ENCODE measurements at places on chromosomes 13 and 19. TPM values are rescaled to one million over a fixed set of nuclear protein-coding genes. Genes with fewer than 3 reads are reported as not detected.

Gene ERFL
- total RNA-seq = 1.6 TPM

Gene PSG6
- not detected for total RNA-seq

Gene PKN1
- 117 TPM for total RNA-seq

- DNase-seq = no peak
- H3K27ac ChIP-seq = peak overlapping the region; percentile 23
- peaks cover 2% of the 10 kb centered on the region for H3K27me3 ChIP-seq
- peaks cover 44% of the 10 kb centered on the region for H3K4me1 ChIP-seq
- peak overlapping the region; percentile 26 for H3K4me3 ChIP-seq
- H3K36me3 ChIP-seq = no peaks in the 10 kb centered on the region
Measured at GRCh38 chr19:19418555-19419260, 13.2 kb downstream of the GATAD2A start.

GRCh38 chr13:98576200-98576945 is 534 bp downstream of the STK24 start:
- no peak overlapping the region for H3K4me3 ChIP-seq
- peak; percentile 59 for DNase-seq
- H3K4me1 ChIP-seq = peaks cover 39% of the 10 kb centered on the region

- peak overlapping the region; percentile 91 for H3K4me3 ChIP-seq
- peaks cover 19% of the 10 kb centered on the region for H3K4me1 ChIP-seq
- no peaks in the 10 kb centered on the region for H3K36me3 ChIP-seq
- peak overlapping the region; percentile 48 for H3K27ac ChIP-seq
Measured at GRCh38 chr19:16627193-16627927, 644 bp downstream of the MED26 start.

DNA sequence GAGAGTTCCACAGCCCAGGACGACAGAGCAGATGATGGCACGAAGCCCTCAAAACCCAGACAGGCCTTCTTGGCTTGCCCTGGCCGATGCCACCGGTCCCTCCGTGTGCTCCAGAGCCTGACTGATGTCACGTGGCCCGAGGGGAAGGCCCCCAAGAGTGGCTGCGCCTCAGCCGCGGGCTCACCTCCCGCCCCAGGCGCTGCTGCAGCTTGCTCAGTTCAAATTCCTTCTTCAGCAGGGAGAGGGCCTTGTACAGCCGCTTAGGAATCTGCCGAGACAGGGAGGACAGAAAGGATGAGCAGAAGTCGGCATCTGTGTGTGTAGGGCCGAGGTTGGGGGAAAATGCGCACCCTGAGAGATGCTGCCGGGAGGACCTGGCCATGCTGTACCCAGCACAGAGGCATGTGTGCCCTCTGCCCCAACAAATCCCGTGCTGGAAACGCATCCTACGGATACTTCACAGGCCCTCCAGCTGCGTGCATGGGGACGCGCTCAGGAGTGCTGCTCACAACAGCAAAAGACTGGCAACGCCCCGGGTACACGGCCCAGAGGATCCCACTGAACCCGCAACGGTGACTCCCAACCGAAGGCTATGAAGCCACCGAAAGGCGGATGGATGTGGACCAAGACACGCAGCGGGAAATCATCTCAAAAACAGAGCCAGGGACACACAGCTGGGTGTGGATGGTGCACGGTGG is 12.9 kb downstream of the LONP1 start:
- H3K4me3 ChIP-seq = no peak overlapping the region
- DNase-seq = no peak
- peaks cover 4% of the 10 kb centered on the region for H3K4me1 ChIP-seq

DNA sequence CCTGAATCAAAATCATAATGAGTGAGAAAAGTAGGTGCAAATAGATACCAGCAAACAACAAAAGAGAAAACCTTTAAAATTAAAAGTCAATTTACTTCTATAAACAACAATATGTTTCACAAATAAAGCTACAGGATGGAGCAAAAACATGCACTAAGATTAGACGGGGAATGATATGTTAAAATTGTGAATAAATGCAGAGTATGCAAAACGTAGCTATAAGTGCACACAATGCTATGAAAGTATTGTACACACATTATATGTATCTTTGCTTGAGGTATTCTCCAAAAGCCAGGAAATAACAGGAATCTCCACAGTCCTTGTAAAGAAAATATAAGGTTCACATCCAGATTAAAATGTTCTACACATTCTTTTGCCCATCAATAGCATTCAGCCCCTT is 523.9 kb downstream of the EFNB2 start:
- H3K4me1 ChIP-seq = no peaks in the 10 kb centered on the region
- H3K27me3 ChIP-seq = no peaks in the 10 kb centered on the region
- H3K27ac ChIP-seq = no peak overlapping the region

GRCh38 chr19:1408300-1409203 is 1.2 kb downstream of the DAZAP1 start:
- peak; percentile 71 for DNase-seq
- H3K36me3 ChIP-seq = no peaks in the 10 kb centered on the region
- peaks cover 7% of the 10 kb centered on the region for H3K27me3 ChIP-seq
- H3K4me1 ChIP-seq = peaks cover 32% of the 10 kb centered on the region

- H3K4me3 ChIP-seq = peak within 1 kb of the TSS; percentile 88
- peak within 1 kb of the TSS; percentile 70 for H3K27ac ChIP-seq
- peak; percentile 83 for DNase-seq
- H3K36me3 ChIP-seq = peaks cover 52% of the 10 kb centered on the region
- H3K4me1 ChIP-seq = no peaks in the 10 kb centered on the region
- H3K27me3 ChIP-seq = peaks cover 13% of the 10 kb centered on the region
Measured at GRCh38 chr19:52453324-52454094, at the start of gene ZNF578. Gene ZNF578, plus strand, starts transcription at chr19:52453553. Its CDS starts 48,293 bp downstream, at chr19:52501846.

Measured in glutamatergic neuron (in vitro differentiated cells).